ENCODE measurements at places on chromosomes 7 and 10. TPM values are rescaled to one million over a fixed set of nuclear protein-coding genes. Genes with fewer than 3 reads are reported as not detected.

Gene CLRN3
- total RNA-seq: not detected

- DNase-seq: no peak
Measured at GRCh38 chr10:88038268-88038667, 174.8 kb downstream of the PTEN start.

GRCh38 chr10:12184165-12184564, 11.5 kb downstream of the NUDT5 start:
- DNase-seq: no peak

Gene CCDC146
- total RNA-seq: 0.35 TPM

- DNase-seq: peak; percentile 18
Measured at GRCh38 chr7:117931314-117931713, 58.1 kb upstream of the CTTNBP2 start.

DNA sequence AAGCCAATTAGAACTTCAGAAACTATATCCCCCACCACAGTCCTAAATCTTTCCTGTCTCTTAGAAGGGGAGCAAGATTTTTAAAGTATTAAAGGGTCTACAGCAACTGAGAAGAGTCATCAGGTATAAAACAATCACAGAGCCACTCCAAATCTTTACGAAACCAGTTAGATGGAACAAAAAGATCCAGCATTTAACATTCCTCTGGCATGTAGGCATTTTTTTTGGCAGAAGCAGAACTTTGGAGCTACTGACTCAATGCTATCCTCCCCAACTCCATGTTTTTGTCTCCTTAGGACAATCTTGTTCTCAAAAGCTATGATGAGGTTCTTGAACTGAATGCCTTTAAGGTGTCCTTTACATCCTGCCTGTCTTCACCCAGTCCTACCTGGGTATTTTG, 333.3 kb downstream of the PRPF18 start:
- DNase-seq: no peak

Gene SUN3
- total RNA-seq: 0.52 TPM

GRCh38 chr10:42992957-42993390, 83.9 kb upstream of the RET start:
- no peak for DNase-seq

Gene MYL10
- total RNA-seq: not detected

Gene FAM25G
- total RNA-seq: not detected

GRCh38 chr7:112649560-112649959, 140.6 kb downstream of the TMEM168 start:
- no peak for DNase-seq

- no peak for DNase-seq
Measured at GRCh38 chr10:126689461-126689994, 19.0 kb upstream of the C10orf90 start.

- DNase-seq: no peak
Measured at GRCh38 chr10:46523119-46523961, 33.1 kb downstream of the GPRIN2 start.

Gene MSS51
- 5.1 TPM for total RNA-seq

DNA sequence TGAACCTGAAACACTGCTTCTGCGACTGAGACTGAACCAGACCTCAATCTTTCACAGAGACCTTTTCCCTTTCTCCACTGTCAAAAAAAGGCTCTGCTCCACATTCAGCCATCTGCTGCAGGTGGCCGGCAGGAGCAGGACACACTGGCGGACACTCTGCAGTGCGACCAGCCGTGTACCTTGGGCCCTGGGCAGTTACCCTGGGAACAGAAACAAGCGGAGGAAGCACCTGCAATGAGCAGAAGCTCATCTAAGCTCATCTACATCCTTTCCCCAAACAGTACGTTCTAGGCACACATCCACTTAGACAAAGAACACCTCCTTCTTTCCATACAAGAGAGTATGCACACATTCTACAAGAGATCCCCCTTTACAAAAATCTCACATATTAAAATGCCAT, 22.8 kb downstream of the VOPP1 start:
- DNase-seq: no peak

Gene VSIR
- 0.04 TPM for total RNA-seq

- no peak for DNase-seq
Measured at GRCh38 chr10:11024596-11024995, 6.9 kb downstream of the CELF2 start.

Gene KCNH2
- total RNA-seq: 14.7 TPM

Gene KCND2
- total RNA-seq: 17.7 TPM

DNA sequence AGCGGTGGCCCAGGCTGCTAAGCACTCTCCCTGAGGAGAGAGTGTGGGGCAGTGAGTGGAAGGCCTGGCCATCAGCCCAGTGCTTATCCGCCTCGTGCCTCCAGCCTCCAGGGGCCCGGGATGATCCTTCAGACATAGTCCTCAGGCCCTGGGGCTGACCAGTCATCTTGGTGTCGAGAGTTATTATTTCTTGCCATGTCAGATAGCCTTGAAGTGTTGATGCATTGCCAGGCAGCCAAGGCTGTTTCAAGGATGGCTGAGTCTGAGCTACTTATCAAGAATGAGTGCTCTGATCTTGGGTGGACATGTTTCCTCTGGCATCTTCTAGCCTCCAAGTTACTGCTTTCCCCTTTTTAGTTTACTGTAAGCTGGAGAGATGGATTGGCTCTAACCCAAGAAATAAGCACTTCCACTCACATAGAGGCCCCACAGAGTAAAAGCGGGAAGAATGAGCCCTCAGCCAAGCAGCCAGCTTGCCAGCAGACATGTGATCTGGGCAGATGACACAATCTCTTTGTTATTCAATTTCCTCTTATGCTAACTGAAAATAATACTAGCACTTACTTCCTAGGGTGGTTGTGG, 136.5 kb upstream of the NAMPT start:
- no peak for DNase-seq

- DNase-seq: no peak
Measured at GRCh38 chr7:139667377-139667776, 110.4 kb downstream of the HIPK2 start.

DNA sequence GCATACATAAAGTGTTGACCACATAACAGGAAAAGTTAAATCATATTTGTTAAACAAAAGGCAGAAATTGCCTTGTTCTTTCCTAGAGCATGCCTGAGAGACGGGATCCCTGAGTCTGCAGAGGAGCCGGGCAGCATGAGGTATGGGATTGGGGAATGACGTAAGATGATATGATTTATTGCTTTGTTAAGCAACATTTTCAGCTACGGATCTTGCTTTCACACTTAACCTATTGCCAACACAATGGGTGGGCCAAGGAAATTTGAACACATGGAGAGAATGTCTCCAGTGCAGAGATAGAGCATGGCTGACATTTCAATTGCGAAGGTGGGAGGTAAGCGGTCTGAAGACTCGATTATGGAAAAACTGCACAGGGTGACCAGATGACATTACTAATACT, 76.7 kb downstream of the EMX2 start:
- DNase-seq: no peak

- DNase-seq: no peak
Measured at GRCh38 chr7:117362294-117362888, 39.5 kb upstream of the WNT2 start.

DNA sequence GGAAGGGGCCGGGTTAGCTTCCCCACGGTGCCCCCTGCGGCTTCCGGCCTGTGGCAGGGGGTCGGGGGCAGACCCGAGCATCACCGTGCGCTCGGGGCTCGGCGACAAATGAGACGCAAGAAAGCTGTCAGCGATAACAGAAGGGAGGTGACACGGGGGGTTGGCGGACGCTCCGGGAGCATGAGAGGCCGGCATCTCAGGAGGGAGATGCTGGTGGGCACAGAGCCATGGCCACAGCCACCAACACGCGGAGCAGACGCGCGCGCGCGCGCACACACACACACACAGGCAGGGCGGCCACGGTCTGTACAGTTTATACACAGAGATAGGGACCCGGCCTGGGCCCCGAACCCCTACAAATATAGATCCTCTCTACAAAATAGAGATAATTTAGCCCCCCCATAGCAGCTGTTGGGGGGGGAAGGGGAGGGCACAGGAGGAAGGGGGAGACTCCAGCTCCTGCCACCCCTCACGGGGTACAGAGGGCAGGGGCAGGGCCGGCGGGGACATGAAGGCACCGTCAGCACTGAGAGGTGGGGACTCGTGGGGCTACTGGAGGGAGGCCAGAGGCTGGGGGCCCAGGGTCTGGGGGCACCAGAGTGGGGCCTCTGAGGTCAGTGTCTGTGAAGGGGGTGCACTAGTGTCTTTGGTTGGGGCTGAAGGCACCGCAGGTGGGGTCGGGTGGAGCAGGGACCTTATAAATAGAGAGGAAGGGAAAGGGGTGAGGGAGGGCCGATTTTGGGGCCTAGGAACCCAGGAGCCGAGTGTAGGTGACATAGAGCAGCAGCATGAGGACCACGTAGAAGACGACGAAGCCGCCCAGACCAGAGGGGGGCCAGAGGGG, 884 bp upstream of the SAP25 start:
- DNase-seq: no peak

Gene GCK
- 7.3 TPM for total RNA-seq

- no peak for DNase-seq
Measured at GRCh38 chr10:132687181-132687892, 98.6 kb downstream of the NKX6-2 start.

DNA sequence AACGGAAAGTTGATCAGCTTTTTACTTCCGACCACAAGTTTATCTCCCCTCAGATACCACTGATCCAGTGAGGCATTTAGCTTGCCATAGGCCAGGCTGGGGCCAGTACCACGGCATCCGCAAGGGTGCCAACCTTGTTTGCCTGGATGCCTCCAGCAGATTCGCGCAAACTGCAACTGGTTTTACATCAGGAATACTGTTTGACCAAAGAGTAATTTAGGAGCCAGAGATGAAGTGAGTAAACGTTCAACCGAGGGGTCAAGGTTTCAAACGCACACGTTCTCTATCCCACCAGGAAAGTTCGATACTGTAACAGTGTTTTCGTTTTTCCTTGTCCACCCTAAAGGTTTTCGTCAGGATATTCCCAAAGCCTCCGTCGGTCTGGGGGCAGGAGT, 266 bp upstream of the MDFIC start:
- peak; percentile 64 for DNase-seq

DNA sequence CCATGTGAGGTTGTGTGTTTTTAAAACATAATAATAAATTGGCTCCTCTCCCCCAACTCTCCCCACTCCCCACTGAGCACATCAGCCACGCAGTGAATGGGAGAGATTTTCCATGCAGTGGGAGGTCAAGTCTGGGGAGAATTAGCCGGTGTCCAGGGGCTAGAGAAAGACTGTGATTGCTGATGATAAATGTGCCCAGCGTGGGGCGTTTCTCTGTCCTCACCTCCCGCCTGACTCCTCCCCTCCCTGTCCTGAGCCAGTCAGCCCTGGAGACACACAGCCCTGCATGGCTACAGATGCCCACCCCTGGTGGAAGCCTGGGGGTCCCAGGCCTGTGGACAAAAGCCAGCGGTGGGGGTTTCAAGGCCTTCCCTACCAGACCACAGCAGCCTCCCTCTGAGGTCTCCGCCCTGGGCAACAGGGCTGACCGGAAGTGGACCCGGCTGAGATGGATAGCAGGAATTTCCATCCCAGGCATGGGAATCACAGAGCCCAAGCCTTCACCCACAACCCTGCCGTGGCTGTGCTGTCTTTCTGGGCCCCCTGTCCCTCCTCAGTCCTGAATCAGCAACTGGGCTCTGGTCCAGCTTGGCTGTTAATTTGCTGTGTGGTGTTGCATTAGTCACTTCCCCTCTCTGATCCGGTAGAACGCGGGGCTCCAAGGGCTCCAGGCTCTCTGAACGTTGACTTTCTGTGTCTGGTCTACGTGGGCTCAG, 46.8 kb upstream of the SLC29A3 start:
- DNase-seq: no peak

Gene ACTL6B
- total RNA-seq: not detected

Gene UBE2D4
- 8.4 TPM for total RNA-seq

DNA sequence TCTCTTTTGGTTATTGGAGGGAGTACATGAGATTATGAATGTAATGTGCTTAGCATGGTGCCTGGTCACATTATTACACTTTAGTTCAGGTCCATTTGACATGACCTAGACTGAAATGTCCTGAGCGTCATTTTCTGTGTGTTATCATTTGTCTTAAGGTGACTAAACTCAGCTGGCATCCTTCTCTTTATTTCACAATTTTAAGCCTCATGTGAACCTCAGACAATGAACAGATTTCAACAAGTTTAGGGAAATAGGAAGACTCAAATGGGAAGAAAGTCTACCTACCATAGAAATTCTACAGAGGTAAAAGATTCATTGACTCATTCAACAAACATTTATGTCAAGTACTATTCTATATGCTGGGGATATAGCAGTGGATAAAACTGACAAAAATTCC, 70.2 kb upstream of the EXOC6 start:
- DNase-seq: no peak

Gene GIMAP1
- not detected for total RNA-seq

Gene SCRN1
- total RNA-seq: 60.5 TPM

Gene CYP2E1
- total RNA-seq: 2.2 TPM

GRCh38 chr7:5143935-5144903, 45.8 kb upstream of the WIPI2 start:
- peak; percentile 41 for DNase-seq

DNA sequence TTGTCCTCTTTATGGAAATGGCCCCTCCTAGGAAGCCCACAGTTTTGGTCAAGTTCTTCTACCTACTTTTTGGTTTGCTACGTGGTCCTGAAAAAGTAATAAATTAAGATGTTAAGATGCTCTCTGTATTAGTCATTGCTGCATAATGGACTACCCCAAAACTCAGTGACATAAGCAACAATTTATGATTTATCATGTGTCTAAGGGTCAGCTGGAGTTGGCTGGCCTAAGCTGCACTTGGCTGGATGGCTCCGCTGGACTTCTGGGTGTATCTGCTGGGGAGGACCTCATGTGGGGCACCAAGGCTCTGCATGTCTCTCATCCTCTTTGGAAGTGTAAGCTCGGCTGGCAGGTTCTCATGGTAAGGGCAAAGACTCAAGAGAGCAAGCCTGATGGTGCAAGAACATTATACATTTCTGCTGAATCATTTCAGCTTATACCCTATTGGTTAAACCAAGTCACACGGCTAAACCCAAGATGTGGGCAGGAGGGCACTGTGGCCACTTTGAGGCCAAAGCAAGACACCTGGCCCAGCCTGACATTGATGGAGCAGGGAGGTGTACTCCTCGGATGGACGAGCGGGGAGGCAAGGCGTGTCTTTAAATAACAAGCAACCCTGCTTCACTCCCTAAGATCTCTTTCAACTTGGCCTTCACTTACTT, 47.7 kb downstream of the TBXAS1 start:
- DNase-seq: no peak

GRCh38 chr7:135197343-135197742, 14.0 kb downstream of the WDR91 start:
- no peak for DNase-seq

DNA sequence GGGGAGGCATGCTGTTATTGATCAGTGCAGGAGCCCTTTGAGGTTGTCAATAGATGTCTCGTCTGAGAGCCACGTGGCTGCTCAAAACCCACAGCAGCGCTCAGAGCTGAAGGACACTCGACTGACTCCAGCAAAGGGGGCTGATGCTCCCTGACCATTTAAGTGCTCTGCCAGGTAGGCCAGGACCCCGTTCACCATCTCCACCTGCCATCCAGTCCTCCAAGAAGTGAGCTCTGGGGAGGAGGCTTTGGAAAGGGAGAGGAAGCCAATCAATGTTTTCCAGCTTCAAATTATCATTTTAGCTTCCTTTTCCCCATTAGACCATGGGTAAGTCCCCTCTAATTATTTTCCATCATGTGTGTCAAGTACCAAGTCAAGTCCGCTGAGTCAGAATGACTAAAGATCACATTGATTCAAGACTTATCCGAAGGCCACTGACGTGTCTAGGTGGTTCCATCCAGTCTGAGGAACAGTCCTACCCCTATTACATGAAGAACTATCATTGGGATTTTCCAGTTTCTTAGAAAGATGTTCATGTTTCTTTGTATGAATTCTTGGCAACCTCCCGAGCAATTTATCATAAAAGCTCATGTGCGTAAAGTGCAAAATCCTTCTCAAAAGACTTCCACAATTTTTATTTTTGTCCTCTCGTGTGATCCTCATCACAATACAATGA, 302.6 kb upstream of the LYZL1 start:
- no peak for DNase-seq

Gene ADD3
- total RNA-seq: 75.1 TPM

All from GM23338 (cell line).